ENCODE measurements at places on chromosomes 6 and 20. TPM values are rescaled to one million over a fixed set of nuclear protein-coding genes. Genes with fewer than 3 reads are reported as not detected.
A peak's percentile ranks its signal among the peaks of the same experiment; 100 is the strongest.

DNA sequence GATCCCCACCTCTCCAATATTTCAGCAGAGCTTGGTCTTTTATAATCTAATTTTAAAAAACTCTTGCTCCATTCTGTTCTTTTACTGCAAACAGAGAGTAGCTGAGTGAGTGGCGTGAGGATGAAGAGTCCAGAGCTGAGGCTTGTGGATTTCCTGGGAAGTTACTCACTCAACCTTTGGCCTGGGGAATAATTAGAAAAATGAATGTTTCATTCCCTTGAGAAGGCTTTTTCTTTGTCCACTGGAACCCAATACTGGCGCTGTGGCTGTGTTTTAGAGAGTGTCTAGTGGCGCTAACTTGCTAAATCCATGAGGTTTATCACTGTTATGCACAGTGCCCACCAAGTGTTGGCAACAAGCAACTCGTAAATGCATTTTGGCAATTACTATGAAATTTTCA lies 251.5 kb downstream of the HIVEP2 start:
- DNase-seq = no peak
- no peaks in the 10 kb centered on the region for H3K27me3 ChIP-seq
- no peak overlapping the region for H3K4me3 ChIP-seq
- no peaks in the 10 kb centered on the region for H3K36me3 ChIP-seq

GRCh38 chr6:2477666-2478065 lies 232.3 kb upstream of the GMDS start:
- DNase-seq = no peak
- no peak overlapping the region for H3K4me3 ChIP-seq
- H3K36me3 ChIP-seq = no peaks in the 10 kb centered on the region
- H3K27ac ChIP-seq = no peak overlapping the region

GRCh38 chr20:19713822-19714578 lies 44.1 kb upstream of the RIN2 start:
- no peak overlapping the region for H3K27ac ChIP-seq
- no peak overlapping the region for H3K4me3 ChIP-seq
- DNase-seq = no peak

DNA sequence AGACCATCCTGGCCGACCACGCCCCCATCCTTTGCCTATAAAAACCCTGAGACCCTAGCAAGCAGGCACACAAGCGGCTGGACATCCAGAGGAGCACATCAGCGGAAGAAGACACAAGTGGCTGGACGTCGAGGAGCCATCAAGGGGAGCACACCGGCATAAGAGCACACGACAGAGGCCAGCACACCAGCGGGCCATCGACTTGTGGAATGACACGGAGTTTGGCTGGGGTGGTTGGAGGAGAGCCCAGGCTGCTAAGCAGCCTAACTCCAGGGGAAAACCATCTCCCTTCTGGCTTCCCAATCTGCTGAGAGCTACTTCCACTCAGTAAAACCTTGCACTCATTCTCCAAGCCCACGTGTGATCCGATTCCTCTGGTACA lies 44.8 kb upstream of the BCLAF1 start:
- no peak for DNase-seq
- H3K36me3 ChIP-seq = no peaks in the 10 kb centered on the region
- H3K27ac ChIP-seq = no peak overlapping the region
- no peak overlapping the region for H3K4me3 ChIP-seq

- no peak overlapping the region for H3K4me3 ChIP-seq
- no peak overlapping the region for H3K27ac ChIP-seq
- H3K27me3 ChIP-seq = peaks cover 13% of the 10 kb centered on the region
- H3K36me3 ChIP-seq = no peaks in the 10 kb centered on the region
- no peaks in the 10 kb centered on the region for H3K4me1 ChIP-seq
- no peak for DNase-seq
Observed at GRCh38 chr6:125586074-125586473, 163.4 kb upstream of the HEY2 start.

GRCh38 chr20:53829724-53830521 lies 236.3 kb upstream of the ZNF217 start:
- H3K27me3 ChIP-seq = no peaks in the 10 kb centered on the region
- H3K36me3 ChIP-seq = peaks cover 10% of the 10 kb centered on the region
- H3K27ac ChIP-seq = peak overlapping the region; percentile 98

The CGA gene
- not detected for total RNA-seq

The PSMF1 gene
- total RNA-seq = 185 TPM

The RIPPLY2 gene
- total RNA-seq = not detected

The FNDC11 gene
- total RNA-seq = 0.67 TPM

Measured in activated T-cell treated with anti-CD3 and anti-CD28 coated beads, Interleukin-2, amount 50 U/mL, for 72 hours (primary cell).